ENCODE measurements at places on chromosomes 2 and 18.

DNA sequence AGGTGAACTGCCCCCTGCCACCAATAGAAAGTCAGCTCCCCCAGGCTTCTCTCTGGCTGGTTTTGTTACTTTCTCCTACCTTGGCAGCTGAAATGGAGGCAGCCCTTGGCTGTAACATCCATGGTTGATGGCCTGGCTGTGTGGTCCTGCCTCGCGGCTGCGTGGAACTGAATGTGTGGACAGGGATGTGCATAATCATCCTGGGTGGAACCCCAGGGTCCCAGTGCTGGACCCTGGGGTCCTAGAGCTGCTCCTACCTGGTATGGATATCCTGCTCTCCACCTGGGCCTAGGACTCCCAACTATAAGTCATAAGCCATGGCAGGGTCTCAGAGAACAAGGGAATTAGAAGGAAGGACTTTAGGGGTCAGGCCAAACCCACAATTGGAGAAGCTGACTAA lies 93.5 kb downstream of the CAPN13 start:
- H3K27ac ChIP-seq = no peak overlapping the region
- H3K27me3 ChIP-seq = no peaks in the 10 kb centered on the region
- H3K36me3 ChIP-seq = no peaks in the 10 kb centered on the region

DNA sequence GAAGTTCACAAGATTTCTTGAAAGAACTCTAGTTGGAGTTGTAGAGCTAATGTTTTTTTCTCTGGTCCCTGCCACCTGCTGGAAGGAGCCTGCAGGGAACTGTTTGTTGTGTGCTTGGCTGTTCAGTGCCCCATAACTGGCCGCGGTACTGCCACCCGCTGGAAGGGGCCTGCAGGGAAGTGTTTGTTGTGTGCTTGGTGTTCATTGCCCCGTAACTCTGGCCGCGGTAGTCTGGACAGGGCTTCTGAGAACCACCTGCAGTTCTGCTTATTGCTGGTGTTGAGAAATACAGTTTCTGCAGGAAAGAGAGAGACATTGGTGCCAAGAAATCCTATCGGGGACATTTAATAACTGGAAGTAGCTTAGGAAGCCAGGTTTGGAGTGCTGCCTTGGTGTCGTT lies 58.1 kb downstream of the AGAP1 start:
- H3K36me3 ChIP-seq = no peaks in the 10 kb centered on the region
- no peak overlapping the region for H3K27ac ChIP-seq
- no peak overlapping the region for H3K4me3 ChIP-seq
- H3K4me1 ChIP-seq = no peaks in the 10 kb centered on the region
- no peak for DNase-seq

- H3K27me3 ChIP-seq = peaks cover 16% of the 10 kb centered on the region
- DNase-seq = no peak
- H3K4me3 ChIP-seq = no peak overlapping the region
- H3K4me1 ChIP-seq = peaks cover 5% of the 10 kb centered on the region
- no peaks in the 10 kb centered on the region for H3K36me3 ChIP-seq
Measured at GRCh38 chr18:58158008-58158407, 114.0 kb downstream of the NEDD4L start.

DNA sequence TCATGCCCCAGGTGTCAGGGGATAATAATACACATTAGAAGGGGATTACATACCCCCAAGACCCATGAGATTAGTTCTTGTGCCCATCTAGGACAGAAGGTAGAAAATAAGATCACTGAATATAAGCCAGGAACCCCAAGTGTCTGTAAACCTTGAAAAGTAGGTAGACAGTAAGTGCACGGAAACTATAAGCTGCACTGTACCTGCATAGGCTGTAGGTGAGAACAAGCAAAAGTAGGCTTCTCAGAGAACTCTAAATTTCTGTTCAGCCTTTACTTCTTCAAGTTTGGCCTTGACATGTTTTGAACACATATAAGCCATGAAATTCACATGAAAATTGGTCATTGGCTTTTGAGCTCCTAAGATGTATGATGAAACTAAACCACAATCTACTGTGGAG lies 113.0 kb upstream of the FSIP2 start:
- H3K4me3 ChIP-seq = no peak overlapping the region
- no peaks in the 10 kb centered on the region for H3K36me3 ChIP-seq
- H3K27ac ChIP-seq = no peak overlapping the region
- H3K27me3 ChIP-seq = no peaks in the 10 kb centered on the region

- H3K27me3 ChIP-seq = no peaks in the 10 kb centered on the region
- H3K36me3 ChIP-seq = peaks cover 10% of the 10 kb centered on the region
- DNase-seq = no peak
- no peak overlapping the region for H3K27ac ChIP-seq
- H3K4me1 ChIP-seq = peaks cover 10% of the 10 kb centered on the region
Measured at GRCh38 chr2:196041786-196042185, 26.9 kb downstream of the DNAH7 start.

- H3K27ac ChIP-seq = no peak overlapping the region
- no peak overlapping the region for H3K4me3 ChIP-seq
- no peaks in the 10 kb centered on the region for H3K27me3 ChIP-seq
Measured at GRCh38 chr18:45049578-45050319, 369.1 kb downstream of the SETBP1 start.

DNA sequence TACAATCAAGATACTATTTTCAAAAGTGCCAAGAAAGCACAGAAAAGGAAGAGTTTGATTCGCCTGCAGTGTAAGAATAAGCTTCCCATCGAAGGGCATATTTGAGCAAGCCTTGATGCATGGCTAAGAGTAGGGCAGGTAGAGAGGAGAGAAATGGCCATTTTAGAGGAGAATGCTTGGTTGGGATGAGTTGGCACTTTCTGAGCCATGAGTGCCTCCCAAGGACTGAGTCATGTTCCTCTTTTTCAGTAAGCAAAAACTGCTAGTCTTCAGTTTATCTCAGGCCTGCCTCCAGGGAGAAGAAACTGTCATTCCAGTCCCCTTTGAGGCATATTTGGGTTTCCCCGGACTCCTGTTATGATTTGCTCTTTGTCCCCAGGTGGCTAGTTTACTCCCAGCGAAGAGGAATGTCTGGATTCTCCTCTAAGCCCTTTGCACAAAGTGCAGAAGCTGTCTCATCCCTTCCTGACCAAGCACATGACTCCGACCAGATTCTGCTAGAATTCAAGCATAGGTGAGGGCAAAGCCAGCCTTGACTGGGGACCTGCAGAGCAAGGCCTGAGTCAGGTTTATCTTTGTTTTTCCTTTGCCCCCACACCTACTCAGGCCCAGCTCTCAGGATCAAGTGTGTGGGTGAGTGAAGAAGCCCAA lies 115.2 kb downstream of the TTC32 start:
- no peak for DNase-seq
- H3K27me3 ChIP-seq = no peaks in the 10 kb centered on the region
- no peaks in the 10 kb centered on the region for H3K36me3 ChIP-seq
- no peak overlapping the region for H3K4me3 ChIP-seq

DNA sequence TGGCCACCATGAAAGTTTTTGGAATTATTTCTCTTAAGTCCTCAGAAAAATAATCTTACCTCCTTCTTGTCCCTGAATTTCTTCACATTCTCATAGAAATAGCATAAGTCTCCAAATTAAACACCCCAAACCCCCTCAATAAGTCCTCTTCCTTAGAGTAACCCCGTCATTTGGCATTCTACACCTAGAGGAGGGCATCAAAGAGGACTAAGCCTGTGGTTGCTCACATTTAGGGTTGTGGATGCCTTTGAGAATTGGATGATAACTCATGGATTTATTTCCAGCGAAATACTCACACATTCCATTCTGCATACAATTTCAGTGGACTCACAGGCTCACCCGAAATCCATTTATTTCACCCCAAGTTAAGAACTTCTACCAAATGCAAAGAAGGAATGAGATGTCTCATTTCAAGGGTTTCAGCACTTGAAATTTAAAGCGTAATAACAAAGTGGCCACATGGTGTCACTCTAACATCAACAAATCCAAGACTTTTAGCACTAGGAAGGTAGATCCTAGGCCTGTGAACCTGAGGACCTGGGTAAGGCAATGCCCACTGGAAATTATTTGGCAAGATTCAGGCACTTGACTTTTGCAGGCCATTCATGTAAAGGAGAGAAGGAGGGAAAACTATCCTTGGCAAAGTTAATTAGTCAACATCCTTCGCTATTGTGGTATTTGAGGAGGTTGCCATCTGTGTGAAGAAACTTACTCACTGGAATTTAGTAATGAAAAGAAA lies 24.6 kb downstream of the DYTN start:
- H3K4me3 ChIP-seq = no peak overlapping the region
- H3K27ac ChIP-seq = no peak overlapping the region
- no peaks in the 10 kb centered on the region for H3K27me3 ChIP-seq
- no peaks in the 10 kb centered on the region for H3K36me3 ChIP-seq
- H3K4me1 ChIP-seq = no peaks in the 10 kb centered on the region

- DNase-seq = no peak
- H3K27ac ChIP-seq = no peak overlapping the region
- peaks cover 12% of the 10 kb centered on the region for H3K36me3 ChIP-seq
Measured at GRCh38 chr18:24095976-24096375, 42.9 kb upstream of the CABYR start.

GRCh38 chr2:5453220-5454050 lies 238.7 kb upstream of the SOX11 start:
- no peak overlapping the region for H3K4me3 ChIP-seq
- H3K4me1 ChIP-seq = no peaks in the 10 kb centered on the region
- no peaks in the 10 kb centered on the region for H3K27me3 ChIP-seq
- no peak for DNase-seq
- no peak overlapping the region for H3K27ac ChIP-seq

- H3K27ac ChIP-seq = no peak overlapping the region
- DNase-seq = no peak
- no peak overlapping the region for H3K4me3 ChIP-seq
Measured at GRCh38 chr2:166449439-166449838, 44.6 kb downstream of the SCN7A start.

- H3K27me3 ChIP-seq = peaks cover 51% of the 10 kb centered on the region
- DNase-seq = no peak
- no peak overlapping the region for H3K4me3 ChIP-seq
- H3K4me1 ChIP-seq = peaks cover 58% of the 10 kb centered on the region
- H3K27ac ChIP-seq = no peak overlapping the region
Measured at GRCh38 chr2:9761577-9761976, 81.7 kb upstream of the TAF1B start.

GRCh38 chr2:218184331-218184730 lies 17.6 kb upstream of the CXCR1 start:
- DNase-seq = no peak
- no peak overlapping the region for H3K4me3 ChIP-seq
- no peak overlapping the region for H3K27ac ChIP-seq
- H3K27me3 ChIP-seq = no peaks in the 10 kb centered on the region
- H3K36me3 ChIP-seq = no peaks in the 10 kb centered on the region

GRCh38 chr2:19804639-19805260 lies 97.0 kb downstream of the TTC32 start:
- H3K4me1 ChIP-seq = no peaks in the 10 kb centered on the region
- H3K36me3 ChIP-seq = no peaks in the 10 kb centered on the region
- H3K27ac ChIP-seq = no peak overlapping the region
- peaks cover 25% of the 10 kb centered on the region for H3K27me3 ChIP-seq

- no peaks in the 10 kb centered on the region for H3K4me1 ChIP-seq
- no peaks in the 10 kb centered on the region for H3K27me3 ChIP-seq
- peaks cover 14% of the 10 kb centered on the region for H3K36me3 ChIP-seq
- H3K27ac ChIP-seq = no peak overlapping the region
- H3K4me3 ChIP-seq = no peak overlapping the region
- no peak for DNase-seq
Measured at GRCh38 chr2:171972329-171972982, 27.3 kb upstream of the METAP1D start.
